Activated T-helper 1 cell treated with anti-CD3 and anti-CD28 coated beads, Interleukin-12 subunit alpha, Interleukin-12 subunit beta, Interleukin-2, Interleukin-4 antibody, amounts not matched to agents 30 ng/mL and 10 ng/mL and 1 ng/mL, durations not matched to agents 14 hours and 24 hours and 36 hours (primary cell): ENCODE measurements at places on chromosomes 7 and 10.

- DNase-seq: no peak
These were observed 134.6 kb downstream of the ZNF467 start for GRCh38 chr7:149638566-149639320.

DNA sequence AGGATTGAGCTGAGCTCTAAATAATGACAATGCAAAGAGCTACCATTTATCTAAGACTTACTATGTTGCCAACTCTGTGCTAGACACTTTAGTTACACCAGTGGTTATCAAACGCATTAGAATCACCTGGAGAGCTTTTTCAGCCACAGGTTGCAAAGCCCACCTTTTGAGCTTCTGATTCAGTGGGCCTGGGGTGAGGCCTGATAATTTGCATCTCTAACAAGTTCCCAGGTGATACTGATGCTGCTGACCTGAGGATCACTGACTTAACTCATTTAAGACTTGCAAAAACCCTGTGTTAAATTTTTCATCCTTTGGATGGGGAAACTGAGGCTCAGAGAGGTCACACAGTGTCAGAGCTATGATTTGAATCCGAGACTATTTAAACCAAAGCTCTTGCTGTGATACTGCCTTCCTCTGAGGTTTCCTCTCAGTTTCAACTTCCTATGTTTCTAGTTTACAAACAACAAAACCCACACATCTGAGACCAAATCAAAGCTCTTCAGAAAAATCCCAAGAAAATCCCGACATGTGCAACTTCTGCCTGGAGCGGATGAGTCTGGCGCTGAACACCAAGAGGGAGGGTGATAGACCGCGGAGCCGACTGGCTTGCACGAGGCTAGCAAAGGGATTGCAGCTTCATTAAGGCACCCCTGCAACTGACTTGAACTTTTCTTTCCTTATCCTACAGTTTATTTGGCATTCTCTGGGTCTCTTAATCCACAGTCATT, 124.9 kb downstream of the CYP26A1 start:
- DNase-seq: no peak

GRCh38 chr7:127819975-127820731, 168.2 kb downstream of the SND1 start:
- no peak for DNase-seq

DNA sequence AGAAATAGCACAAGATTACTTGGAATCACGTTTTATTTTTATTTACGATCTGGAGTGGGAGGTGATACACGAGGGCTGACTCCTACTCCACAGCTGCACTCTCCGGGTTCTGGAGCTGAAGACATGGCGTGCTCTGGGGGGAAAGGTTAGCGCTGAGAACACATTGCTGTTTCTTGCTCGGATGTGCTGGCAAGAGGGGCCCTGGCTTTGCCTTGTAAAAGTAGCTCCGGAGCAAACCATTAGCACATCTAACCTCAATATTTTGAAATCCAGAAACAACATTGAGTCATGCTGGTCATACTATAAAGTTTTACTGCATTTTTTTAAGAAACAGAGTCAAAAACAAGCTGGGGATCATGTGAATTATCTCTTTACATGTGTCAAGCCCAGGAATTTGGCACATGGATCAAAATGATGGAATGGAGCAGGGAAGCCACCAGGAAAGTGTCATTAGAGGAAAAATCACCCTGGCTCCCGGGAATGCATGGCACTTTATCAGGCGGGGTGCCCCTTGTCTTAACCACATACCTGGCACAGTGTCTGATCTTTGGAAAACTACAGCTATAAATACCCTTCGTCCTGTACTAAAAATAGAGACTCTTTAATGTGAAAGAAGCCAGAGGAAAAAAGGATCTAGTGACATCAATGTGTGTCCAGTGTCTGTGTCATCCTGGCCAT, 31.6 kb upstream of the LYZL1 start:
- no peak for DNase-seq

DNA sequence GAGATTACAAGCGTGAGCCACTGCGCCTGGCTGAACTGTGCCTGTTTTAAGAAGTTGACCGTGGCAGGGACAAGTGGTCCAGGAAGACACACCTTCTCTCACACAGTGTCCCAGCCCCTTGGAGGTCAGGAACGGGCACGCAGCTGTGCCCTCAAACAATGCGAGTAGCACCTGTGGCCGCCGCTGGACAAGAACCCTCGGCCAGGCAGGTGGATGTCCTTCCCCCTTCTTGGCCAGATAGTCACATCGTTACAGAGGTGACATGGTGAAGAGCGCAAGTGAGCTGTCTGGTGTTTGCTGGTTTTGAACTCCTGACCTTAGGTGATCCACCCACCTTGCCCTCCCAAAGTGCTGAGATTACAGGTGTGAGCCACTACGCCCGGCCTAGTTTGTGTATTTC, 8.8 kb downstream of the ZFAND2A start:
- DNase-seq: no peak

DNA sequence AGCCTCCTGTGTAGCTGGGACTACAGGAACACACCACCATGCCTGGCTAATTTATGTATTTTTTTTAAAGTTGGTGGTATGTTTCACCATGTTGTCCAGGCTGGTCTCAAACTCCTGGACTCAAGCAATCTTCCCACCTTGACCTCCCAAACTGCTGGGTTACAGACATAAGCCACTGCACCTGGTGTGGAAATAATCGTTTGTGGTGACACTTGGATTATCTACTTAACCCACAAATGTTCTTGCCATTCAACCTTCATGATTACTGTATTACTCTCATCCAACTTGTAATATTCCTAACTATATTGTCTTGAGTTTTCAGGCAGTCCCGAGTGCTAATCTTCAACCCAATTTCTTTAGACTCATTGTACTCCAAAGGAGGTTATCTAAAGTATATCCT, 9.6 kb upstream of the SRGN start:
- DNase-seq: no peak

- DNase-seq: no peak
These were observed 69.4 kb upstream of the COL13A1 start for GRCh38 chr10:69732147-69732825.

- no peak for DNase-seq
These were observed 12.7 kb upstream of the AGR2 start for GRCh38 chr7:16817536-16817935.

- DNase-seq: no peak
These were observed 121.9 kb downstream of the GFRA1 start for GRCh38 chr10:116151076-116151475.

DNA sequence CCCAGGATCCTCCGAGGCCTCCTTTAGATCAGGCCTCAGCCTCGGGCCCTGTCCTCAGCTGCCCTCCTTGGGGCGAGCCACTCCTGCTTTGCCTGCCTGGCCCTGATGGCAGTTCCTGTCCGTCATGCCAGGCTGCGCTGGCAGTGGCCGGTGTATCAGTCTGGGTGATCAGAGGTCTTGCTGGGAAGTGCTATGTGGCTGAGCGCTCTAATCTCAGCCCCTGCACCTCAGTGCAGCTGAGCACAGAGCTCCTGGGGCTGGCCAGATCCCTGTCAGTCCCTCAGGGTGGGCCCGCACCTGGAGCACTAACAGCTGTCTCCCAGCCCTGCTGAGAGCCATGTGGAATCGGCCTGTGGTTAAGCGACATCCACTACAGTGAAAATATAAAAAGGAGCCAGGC, 14.8 kb upstream of the CFAP46 start:
- no peak for DNase-seq

- DNase-seq: no peak
These were observed 462.6 kb upstream of the MGMT start for GRCh38 chr10:129004398-129004797.

DNA sequence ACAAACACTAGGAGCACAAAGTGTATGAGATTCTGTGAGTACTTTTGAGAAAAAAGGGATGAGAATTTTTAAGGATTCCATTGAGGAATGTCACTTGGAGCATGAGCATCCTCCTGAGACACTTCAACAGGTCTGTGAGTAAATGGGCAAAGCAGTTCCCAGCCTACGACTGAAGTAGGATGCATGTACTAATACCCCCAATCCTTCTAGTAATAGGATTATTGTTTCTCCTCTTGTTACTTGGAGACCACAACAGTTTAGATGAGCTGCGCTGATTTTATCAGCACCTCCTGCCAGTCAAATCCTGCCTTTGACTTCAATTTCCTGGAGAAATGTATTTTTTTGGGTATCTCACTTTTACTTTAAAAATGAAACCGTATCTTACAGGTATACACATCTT, 820 bp downstream of the BBS9 start:
- DNase-seq: no peak

- peak; percentile 36 for DNase-seq
These were observed 7.3 kb upstream of the KLHDC10 start for GRCh38 chr7:130063036-130063435.

GRCh38 chr7:73716318-73716890, 3.1 kb downstream of the STX1A start:
- no peak for DNase-seq

DNA sequence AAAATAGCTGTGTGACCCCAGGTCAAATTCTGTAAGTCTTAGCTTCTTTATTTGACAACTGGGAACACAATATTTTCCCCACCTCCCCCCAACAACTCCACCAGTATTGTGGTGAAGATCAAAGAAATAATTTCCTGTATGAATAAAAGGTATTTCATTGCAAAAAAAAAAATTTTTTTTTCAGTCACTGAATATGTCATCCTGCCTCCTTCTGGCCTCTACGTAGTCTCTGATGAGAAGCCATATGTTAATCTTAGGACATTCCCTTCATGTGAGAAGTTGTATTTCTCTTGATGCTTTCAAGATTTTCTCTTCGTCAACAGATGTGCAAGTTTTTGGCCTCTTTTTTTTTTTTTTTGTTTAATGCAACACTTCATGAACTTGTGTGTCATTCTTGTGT, 33.0 kb downstream of the ZNF33A start:
- DNase-seq: no peak

GRCh38 chr7:30028749-30029635, 780 bp downstream of the PLEKHA8 start:
- no peak for DNase-seq

DNA sequence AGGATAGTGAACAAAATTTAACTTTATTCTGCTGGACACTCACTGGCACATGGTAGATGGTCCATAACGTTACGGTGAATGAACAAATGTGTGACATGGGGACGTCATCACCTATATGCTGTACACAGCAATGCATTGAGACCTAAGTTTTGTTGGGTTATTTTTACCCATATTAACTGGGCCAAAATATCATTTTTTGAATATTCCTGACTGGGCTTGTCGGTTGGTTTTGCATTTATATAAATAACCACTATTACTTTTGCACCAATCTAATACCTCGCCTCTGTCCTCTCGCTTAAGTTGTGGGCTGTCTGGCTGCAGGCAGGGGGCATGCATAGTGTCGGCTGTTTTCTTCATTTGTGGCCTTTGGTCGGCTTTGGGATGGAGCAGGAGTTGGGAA, 161.7 kb downstream of the USP6NL start:
- DNase-seq: no peak

DNA sequence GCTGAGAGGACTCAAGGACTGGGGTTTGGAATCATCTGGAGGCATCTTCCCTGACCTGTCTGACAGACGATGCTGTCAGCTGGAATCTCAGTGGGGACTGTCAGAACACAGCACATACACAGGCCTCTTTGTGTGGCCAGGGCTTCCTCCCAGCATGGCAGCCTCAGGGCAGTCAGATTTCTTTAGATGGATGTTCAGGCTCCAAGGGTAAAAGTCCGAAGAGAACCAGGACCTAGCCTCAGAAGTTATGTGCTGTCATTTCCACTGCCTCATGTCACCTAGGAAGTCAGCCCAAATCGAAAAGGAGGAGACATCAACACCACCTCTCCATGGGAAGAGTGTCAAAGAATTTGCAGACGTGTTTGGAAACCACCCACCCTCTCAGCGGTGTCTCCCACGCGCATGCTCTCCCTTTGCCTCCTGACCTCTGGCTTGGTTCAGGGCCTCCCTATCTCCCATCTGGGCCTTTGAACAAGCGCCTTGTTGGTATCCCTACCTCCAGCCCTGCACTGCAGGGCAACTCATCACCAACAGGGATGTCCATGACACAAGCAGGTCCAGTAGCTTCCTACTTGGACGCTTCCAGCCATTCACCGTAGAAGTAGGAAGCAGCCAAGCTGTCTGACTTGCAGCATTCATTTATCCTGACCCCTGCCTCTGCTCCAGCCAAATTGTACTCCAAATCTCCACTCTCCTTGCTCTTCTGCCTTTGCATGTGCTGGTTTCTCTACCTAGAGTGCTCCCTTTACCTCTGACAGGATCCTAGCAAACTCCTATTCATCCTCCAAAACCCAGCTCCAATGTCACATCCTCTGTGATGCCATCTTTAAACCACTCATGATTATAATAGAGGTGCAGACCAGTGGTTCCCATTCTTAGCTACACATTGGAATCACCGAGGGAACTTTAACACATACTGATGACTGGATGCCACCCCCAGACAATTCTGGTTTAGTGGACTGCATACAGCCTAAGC, 121.6 kb downstream of the OAT start:
- DNase-seq: no peak

DNA sequence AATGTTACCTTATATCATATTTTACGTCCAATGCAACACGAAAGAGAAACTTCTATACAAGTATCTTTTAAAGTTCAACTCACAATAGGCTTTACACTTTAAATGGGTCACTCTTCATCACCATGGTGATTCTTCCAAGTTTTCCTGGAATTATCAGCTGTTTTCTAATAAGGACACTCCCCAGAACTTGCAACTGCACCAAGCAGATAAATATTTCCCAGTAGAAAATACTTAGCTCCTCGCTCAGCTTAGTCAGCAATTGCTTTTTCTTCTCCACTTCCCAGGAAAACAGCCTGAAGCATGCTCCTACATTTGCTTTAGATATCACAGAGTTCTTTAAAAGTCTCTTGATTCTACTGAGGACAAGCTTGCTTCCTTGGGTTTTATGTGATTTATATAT, 25.7 kb upstream of the ADD3 start:
- no peak for DNase-seq

GRCh38 chr10:44571701-44572100, 186.8 kb upstream of the CXCL12 start:
- no peak for DNase-seq

DNA sequence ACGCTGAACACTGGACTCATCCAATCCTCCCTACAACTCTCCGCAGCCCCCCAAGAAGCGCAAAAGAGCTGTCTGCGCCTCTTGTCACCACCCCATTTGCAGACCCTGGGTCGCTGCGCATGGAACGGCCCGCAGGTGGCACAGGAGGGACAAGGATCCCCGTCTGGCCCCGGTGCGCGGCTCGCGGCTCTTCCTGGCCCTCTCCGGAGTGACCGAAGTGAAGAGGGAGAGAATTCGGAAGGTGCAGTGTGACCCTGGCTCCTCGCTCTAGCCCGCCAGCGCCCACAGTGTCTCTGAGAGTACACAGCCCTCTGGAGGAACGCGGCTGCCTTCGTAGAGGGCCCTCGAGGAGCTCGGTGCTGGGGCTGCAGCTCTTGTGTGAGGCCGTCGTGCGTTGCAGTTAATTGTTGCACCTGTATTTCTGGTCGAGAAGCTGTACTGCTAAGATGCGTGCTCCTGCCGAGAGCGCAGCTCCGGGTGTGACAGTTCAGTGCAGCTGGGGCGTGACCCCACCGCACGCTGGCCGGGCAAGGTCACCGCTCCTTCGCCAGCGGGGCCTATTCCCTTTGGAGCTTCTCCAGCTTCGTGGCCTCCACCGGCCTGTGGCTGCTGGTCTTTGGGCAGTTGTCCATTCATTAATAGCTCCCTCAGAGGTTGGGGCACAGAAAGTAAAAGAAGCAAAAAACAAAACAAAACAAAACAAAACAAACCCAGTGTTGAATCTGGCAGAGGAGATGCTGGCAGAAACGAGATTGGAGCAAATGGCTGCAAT, 119.0 kb downstream of the SEC23IP start:
- no peak for DNase-seq

- DNase-seq: no peak
These were observed 134.9 kb downstream of the RAMP3 start for GRCh38 chr7:45292481-45292880.
